ENCODE measurements at places on chromosomes 6 and 20.

DNA sequence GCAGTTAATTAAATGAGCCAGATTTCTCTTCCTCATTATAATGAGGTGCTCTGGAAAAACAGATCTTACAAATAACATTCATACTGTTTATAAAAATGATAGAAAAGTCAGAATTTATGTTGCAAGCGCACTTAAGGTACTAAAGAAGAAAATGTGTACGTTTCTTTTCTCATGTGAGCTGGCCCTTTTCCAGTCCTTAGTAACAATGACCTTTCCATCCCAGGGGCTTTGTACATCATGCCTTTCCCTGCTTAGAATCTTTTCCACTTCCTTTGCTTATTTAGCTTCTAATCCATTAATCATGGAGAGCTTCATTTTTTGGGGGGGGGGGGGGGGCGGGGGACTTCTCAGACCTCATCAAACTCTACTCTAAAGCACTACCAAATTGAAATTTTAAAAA lies 4.8 kb downstream of the FBXO5 start:
- no peak for DNase-seq

DNA sequence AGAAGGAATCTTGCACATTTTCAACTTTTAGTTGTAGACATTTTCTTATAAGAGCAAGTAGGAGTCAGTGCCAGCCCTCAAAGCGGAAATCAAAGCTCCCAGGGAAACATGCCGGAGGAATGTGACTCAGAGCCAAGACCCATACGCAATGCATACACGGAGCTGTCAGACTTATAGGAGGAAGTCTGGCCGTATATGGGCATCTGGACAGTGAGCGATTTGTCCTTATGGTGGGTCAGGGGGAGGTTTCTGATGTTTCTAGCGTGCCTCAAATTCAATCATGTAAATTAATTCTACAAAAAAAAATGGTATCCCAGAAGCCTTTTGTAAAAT lies 3.6 kb upstream of the CCN2 start:
- DNase-seq: no peak

DNA sequence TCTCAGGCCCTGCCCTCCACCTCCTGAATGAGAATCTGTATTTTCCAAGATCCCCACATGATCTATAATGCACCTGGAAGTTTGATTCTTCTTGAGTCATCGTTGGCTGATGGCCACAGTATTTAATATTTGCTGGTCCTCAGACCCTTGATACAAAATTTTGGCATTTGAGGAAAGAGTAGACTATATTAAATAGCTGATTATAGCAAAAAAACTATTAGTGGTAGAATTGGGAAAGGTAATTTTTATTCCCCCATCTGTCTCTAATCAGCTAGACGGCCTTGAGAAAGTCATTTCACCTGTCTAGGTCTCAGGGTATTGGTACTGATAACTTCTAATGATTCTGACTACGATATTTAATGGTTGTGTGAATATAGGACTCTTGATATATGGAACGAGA lies 176.8 kb downstream of the BMP2 start:
- no peak for DNase-seq

DNA sequence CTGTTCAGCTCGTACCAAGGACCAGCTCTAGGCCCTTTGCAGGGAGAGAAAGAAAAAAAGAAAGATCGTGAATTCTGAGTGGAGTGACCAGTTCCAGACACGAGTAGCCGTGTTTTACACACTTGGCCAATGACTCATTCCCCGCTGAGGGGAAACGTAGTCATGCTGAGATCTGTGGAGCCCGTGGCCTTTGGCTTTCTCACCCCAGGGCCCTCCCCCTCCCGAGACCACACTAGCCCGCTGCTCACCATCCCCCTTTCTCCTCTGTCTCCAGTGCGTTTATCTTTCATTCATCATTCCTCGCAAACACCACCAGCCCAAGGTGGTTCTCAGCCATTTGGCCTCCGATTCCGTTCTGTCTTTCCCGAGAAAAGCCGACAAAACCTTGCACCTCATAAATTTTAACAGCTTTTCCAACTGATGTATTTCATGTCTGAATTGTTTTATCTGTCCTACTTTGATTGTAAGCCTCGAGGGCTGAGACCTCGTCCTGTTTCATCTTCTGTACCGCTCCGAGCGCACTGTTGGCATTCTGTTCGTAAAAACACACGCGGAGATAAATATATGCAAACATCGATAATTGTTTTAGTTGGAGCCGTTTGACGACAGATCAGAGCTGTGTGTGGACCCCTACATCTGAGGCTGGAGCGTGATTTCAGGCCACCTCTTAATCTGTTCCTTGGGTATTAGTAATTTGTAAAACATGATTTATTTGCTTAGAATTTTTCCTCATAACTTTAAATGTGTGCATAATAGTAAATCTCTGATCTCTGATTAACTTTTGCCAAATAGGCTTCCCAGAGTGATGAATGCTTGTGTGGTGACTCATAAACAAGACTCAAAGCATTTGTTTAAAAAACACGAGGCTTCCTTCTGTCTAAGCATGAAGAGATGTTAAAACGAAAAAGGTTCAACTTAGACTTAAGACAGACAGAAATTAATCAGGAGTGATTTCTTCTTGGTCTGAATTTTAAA lies 336.6 kb downstream of the CDH4 start:
- no peak for DNase-seq

DNA sequence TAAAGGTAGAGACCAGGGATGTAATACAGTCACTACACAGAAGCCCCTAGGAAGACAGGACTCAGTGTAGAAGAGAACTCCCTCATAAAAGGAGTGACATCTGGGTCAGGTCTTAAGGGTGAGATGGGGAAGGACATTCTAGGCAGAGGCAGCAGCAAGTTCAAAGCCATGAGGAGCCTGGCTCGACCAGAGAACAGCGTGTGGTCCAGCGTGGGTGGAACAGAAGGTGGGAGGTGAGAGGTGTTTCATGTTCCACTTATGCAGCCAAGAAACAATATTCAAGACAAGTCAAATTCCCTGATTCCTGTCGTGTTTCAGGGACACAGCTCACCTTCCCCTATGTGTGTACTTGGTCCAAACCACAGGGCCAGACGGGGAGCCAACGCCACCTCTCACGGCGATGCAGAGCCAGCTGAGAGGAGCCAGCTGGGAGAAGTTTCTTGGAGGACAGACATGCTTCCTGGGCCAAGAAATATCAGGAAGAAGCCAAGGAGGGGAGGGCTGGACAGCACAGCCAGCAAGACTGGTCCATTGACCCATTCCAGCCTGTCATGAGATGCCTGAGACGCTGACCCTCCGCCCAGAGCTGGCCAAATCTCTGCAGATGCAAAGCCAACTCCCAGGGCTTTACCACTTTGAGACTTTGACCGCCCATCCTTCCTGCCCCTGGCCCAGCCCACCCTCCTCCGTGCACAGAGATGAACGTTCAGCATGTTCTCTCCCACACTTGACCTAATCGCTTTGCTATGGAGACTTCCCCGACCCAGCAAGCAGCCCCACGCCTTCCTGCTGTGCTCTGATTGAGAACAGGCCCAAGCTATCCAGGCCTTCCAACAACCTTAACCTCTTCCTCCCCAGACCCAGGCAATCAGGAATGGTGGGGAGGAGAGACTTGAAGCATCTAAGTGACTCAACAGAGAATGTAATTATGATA lies 113.8 kb downstream of the PRND start:
- no peak for DNase-seq

- no peak for DNase-seq
Observed at GRCh38 chr20:14986026-14986655, 648.7 kb upstream of the FLRT3 start.

GRCh38 chr6:51675922-51676275 lies 411.5 kb downstream of the PKHD1 start:
- no peak for DNase-seq

DNA sequence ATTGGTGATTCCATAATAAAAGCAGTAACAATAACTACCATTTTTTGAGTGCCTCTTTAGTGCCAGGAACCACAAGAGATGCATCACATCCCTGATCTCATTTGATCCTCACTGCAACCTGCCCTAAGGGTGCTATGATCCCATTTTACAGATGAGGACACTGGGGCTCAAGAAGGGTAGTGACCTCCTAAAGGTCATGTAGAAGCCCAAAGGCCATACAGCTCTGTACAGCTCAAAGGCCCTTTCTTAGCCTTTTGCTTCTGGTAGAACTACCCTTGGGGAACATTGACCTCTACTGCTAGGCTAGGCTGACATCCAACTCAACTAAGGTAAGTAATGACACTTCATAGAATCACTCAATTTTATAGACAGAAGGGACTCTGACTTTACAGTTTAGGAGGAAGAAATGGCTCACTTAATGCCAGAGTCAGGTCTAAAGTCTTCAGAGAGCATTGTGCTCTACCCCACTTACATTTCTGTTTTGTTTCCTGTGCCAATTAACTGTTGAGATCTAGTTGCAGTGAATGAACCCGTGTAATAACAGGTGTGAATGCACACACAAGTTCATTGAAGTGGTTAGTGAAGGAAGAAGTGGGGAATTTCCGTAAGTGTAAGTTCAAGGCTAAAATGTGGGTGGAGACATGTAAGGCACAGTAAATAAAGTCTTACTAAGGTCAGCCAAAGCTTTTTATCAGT lies 10.7 kb downstream of the SLC9A8 start:
- DNase-seq: no peak

- no peak for DNase-seq
Observed at GRCh38 chr6:167858842-167859664, 32.3 kb downstream of the AFDN start.

DNA sequence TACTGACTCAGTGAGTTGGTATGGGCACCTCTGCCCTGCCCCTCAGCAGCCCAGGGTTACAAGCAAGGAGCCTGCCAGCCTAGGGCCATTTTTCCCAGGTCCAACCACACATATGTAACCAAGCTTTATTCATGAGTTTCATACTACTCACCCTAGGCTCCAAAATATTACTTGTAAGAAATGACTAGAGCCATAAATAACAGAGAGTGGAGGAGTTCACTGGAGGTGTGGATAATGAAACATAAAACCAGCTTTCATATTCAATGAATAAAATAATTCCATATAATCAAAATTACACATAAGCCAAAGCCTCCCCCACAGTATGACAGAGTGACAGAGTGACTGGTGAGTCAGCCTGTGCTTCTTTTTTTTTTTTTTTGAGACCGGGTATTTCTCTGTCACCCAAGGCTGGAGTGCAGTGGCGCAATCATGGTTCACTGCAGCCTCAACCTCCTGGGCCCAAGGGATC lies 229.8 kb upstream of the SASH1 start:
- DNase-seq: no peak
